H9 (cell line): ENCODE measurements at places on chromosomes 11 and 22.

DNA sequence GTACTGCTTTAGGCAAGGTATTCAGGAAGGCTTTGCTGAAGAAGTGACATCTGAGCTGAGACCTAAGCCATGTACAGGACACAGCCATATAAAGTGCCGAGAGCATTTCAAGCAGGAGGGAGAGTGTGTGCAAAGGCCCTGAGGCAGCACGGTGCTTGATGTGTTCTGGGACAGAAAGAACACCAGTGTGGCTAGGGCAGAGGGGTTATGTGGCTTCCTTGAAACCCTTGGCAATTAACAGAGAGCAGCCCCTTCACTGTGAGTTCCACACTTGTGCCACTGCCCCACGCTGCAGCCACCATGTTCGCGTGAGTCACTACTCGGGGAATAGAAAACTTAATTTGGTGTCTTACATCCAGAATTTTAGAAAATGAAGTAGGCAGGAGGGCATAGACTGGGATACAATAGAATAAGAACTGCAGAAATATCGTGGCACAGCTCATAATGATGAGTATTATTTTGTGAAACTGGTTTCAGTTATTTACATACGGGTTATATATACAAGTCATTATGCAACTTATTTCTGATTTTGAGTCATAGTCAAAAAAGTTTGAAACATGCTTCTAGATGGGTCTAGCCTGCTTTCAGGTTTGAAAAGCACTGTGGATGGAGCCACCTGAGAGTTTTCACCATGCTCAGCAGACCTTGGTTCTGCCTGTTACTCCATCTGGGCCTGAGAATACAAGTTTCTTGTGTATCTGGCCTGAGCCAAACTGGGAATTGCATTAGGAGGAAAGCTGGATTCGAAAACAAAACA is 11.8 kb downstream of the IL10RA start:
- DNase-seq = no peak

- DNase-seq = no peak
Measured at GRCh38 chr11:41579546-41579945, 120.1 kb upstream of the LRRC4C start.

DNA sequence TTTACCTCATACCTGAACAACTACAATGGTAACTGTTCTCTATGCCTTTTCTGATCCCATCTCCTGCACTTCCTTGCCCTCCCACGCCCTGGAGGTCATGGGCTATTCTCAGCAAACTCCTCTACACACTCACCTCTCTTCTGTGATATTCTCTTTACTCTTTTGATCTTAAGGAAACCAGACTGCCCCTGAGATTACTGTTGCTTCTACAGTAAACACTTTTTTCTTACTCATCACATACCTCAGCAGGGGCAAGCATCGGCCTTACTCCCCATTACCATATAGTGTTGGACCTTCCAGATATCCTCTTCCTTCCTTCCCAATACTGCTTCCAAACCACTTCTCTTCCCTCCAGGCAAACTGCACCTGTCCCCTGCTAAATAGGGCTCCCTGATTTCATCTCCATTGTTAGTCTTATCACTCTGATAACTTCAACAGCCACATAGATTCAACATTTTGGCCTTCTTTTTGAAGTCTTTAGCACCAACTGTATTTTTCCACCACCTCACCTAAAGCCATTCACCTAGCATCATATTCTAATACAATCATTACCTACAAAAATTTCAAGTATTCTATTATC is 141.2 kb downstream of the RBFOX2 start:
- DNase-seq = no peak

DNA sequence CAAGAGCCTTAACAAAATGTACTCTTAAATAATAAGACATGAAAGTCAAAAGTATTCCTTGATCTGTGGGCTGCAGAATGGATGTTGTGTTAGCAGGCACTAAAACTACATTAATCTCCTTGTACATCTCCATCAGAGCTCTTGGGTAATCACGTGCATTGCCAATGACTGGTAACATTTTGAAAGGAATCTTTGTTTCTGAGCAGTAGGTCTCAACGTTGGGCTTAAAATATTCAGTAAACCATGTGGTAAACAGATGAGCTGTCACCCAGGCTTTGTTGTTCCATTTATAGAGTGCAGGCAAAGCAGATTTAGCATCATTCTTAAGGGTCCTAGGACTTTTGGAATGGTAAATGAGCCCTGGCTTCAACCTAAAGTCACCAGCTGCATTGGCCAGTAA is 152.9 kb downstream of the PKNOX2 start:
- DNase-seq = no peak

DNA sequence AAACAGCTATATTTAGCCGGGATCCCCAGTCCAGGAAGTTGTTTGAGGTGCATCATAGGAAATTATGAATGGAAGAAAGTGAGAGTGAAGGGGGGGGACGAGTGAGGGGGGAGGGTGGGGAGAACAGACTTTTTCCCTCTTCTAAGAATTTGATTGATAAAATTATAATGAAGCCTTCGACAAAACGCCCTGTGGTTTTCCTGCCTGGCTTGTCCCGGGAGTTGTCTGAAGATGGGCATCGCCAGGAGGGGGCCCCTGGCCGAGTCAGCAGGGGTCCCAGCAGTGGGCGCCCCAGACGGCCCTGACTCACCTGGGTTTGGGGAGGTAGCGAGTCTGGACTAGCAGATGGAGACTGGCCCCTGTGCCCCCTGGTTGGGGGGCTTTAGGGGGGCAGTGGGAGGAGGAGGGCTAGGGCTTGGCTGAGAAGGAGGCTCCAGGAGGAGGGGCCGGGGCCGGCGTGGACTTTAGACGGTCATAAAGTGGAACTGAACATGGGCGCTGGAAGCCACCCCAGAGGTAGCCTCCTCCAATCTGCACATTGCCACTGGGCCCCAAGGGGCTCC is 336 bp upstream of the LIF start:
- no peak for DNase-seq

- DNase-seq = peak; percentile 89
Measured at GRCh38 chr22:41197038-41197972, 7.8 kb upstream of the L3MBTL2 start.

- no peak for DNase-seq
Measured at GRCh38 chr11:76336597-76336996, 44.3 kb downstream of the THAP12 start.

- no peak for DNase-seq
Measured at GRCh38 chr22:30752771-30753170, 58.1 kb downstream of the OSBP2 start.

- DNase-seq = no peak
Measured at GRCh38 chr11:44566952-44567875, 1.8 kb downstream of the CD82 start.

GRCh38 chr11:35615921-35616900 is 2.0 kb upstream of the FJX1 start:
- DNase-seq = no peak

DNA sequence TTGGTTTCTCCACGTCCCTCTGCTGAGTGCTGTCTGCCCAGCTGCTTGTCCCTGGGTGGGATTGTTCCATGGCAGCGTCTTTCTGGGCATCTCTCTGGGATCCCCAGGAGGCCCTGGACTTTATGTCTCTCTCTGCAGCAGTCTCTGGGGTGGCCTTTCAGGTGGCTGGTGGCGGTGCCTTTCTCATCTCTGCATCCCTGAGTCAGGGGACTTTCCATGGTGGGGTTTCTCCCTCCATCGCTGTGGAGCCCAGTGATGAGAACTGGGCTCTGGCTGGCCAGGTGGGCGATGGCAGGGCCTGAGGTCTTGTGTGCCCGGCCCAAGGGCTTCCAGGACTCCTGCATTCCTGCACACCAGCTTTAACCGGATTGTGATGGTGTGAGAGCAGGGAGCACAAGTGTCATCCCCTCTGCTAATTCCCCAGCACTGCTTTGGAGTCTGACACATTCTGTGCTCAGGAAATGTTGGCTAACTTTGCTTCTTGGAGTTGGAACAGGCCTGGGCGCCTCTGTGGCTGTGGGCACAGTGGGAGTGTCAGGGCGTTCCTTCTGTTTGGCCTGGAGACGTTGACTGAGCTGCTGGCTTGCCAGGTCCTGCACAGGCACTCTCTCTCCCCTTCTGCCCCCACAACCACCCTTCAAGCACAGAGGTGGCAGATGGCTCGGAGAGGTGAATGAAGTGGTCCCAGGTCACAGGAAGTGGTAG is 27.9 kb downstream of the FAM83F start:
- no peak for DNase-seq

GRCh38 chr11:99154277-99154676 is 133.5 kb downstream of the CNTN5 start:
- DNase-seq = no peak

DNA sequence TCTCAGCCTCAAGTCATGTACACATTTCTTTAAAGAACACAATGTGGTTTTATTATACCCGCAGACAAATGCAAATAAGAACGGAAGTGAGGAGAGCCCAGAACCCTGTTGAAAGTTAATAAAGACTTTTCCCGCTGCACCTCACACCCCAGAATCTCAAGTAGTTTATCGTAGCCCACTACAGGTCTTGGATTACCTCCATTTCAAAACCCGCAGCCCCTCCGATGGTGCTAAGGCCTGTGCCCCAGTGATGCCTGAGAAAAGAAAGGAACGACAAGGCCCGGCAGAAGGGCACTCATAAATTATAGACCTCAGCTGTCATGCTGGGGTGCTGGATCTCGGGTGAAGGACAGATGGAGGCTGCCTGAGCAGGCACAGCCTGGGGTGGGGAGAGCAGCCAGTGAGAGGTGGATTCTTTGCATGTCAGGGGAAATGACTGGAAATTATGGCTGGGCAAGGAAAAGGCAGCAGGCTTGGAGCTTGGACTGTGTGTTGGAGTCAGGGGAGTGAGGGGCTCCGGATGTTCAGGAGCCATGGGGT is 354.1 kb downstream of the NTM start:
- DNase-seq = no peak

DNA sequence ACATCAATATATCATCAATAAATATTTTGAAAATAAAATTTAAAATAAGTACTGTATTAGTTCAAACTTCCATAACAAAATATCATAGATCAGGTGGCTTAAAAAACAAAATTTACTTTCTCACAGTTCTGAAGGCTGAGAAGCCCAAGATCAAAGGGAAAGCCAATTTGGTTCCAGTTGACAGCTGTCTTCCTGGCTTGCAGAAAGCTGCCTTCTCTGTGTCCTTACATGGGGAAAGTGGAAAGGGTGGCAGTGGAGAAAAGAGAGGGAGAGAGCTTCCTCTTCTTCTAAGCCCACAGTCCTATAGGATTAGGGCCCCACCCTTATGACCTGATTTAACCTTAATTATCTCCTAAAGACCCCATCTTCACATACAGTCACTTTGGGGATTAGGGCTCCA is 51.2 kb upstream of the MYOD1 start:
- DNase-seq = no peak

DNA sequence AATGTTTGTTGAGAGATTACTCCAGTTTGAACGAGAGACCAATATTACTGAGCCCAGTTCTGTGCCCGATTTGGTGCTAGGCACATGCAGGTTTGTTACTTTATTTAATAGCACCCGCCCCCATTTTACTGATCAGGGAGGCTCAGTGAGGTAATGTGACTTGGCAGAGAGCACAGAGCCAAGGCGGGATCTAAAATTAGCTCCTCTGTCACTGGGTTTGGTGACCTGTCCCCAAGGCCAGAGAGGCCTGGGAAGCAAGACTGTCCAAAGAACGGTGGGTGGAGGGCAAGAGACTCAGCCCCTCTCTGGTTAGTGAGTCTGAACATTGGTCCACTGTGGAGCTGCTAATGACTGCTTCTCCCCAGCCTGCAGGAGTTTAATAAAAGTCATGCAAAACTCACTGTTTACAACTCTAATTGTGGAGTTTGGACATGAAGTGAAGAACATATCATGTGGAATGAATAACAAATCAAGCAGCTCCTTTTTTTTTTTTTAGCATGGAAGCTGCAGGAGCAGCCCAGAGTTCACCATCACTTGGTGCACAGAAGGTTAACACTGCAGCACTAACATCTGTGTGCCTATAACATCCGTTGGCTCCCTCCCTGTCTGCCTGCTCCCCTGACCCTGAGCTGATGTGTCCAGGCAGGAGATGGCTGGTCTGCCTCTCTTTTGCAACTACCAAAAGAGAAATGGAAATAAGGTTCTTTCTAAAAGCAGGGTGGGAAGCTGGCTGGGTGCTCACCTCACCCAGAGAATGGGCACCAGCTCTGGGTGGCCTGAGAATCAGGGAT is 39.0 kb downstream of the CSNK2A3 start:
- DNase-seq = no peak

- no peak for DNase-seq
Measured at GRCh38 chr11:36741515-36741914, 143.5 kb upstream of the RAG2 start.

DNA sequence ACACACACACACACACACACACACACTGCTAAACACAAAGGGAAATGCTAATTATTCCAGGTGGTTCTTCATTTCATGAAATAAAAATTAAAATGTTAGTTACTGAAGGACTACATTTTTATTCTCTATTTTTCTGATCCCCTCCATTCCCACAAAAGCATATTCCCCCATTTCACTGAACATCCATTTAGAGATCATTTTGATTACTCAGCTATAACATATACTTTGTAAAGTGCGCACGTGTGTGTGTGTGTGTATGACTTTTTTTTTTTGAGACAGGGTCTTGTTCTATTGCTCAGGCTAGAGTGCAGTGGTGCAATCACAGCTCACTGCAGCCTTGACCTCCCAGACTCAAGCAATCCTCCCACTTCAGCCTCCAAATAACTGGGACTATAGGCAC is 42.6 kb downstream of the SLC35F2 start:
- DNase-seq = no peak

- DNase-seq = no peak
Measured at GRCh38 chr11:57513452-57513795, 2.1 kb downstream of the SLC43A1 start.

DNA sequence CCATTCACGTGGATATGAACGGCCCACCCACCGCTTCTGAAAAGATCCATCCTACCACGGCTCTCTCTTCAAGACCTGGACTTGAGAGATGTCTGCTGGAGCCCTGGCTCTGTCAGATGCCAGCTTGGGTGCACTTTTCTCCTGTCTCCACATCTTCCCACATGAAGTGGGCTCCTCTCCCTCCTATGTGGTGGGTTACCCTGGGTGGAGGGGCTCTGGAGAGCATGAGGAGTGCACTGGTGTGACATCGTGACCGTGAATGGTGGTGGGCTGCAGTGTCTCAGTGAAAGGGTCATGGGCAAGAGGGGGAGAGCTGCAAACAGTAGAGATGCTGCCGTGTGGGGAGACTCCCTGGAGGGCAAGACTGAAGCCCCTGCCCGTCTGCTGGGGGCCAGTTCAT is 76.4 kb downstream of the CTTN start:
- no peak for DNase-seq

DNA sequence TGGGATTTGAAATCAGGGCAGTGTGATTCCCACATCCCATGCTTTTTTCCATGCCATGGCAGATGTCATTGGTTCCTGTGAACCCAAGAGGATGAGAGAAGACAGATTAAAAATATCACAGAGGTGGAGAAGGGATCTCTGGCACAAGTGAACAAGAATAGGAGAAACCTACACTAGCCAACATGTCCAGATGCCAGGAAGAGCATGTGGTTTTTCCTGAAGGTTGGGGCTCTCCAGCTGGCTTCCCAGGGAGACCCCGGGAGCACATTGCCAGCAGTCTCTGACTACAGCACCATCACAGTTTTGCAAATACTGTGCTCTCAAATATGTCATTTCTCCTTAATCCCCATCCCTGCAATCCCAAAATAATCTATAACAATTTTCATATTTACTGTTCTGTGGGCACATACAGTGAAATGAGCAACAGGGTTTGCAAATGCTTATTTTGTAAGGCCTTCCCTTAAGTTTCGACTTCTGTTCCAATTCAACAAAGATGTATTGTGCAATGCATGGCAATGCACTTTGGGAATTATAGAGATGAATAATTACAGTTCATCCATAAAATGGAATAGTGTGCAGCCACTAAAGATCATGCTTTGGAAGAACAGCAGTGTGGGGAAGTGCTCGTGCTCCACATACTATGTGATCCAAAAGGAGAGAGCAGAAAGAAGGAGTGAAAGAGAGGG is 4.8 kb downstream of the ANKK1 start:
- DNase-seq = no peak
